ENCODE measurements at places on chromosomes 5 and 9. TPM values are rescaled to one million over a fixed set of nuclear protein-coding genes. Genes with fewer than 3 reads are reported as not detected.
A peak's percentile ranks its signal among the peaks of the same experiment; 100 is the strongest.

The OR1J1 gene
- not detected for total RNA-seq

The SOX30 gene
- not detected for total RNA-seq

The CSF2 gene
- total RNA-seq = not detected

The ACTBL2 gene
- not detected for total RNA-seq

The HSD17B3 gene
- not detected for total RNA-seq

The GAS1 gene
- total RNA-seq = 57.5 TPM

The C8G gene
- total RNA-seq = 0.75 TPM

The ENTREP1 gene
- not detected for total RNA-seq

The LCN10 gene
- 0.35 TPM for total RNA-seq

The RNF44 gene
- 92.8 TPM for total RNA-seq

The PSD2 gene
- total RNA-seq = 0.70 TPM

GRCh38 chr9:90521811-90522570 lies 120.6 kb downstream of the DIRAS2 start:
- DNase-seq = peak; percentile 6

- DNase-seq = no peak
Observed at GRCh38 chr9:118570066-118570465, 799.2 kb downstream of the BRINP1 start.

- DNase-seq = peak; percentile 64
Observed at GRCh38 chr5:18393565-18394442, 759.5 kb downstream of the TAF11L14 start.

DNA sequence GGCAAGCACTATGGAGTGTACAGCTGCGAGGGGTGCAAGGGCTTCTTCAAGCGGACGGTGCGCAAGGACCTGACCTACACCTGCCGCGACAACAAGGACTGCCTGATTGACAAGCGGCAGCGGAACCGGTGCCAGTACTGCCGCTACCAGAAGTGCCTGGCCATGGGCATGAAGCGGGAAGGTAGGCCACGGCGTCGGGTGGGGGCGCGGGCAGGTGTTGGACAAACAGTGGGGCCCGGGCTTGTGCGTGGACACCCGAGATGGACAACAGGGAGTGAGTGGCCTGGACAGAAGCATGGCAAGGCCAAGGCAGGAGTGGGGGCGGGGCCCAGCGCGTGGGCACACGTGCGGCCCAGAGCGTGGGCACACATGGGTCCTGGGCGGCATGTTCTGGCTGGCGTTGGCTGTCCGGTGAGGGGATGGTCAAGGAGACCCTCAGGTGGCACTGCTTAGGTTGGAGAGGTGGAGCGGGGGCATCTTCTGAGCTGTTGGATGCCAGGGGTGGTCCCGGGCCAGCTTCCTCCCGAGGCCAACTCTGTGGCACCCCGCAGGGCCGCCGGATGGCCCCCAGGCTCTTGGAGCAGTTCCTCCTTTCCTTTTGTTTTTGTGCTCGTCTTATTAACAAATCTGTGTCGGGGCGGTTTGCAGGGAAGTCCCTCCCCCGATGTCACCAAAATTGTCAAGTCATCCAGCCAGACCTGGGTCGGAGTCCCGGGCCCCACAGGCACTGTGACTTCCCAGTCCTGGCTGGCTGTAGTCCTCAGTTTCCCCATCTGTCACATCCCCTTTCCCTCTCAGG lies 82.9 kb downstream of the RXRA start:
- DNase-seq = peak; percentile 52

DNA sequence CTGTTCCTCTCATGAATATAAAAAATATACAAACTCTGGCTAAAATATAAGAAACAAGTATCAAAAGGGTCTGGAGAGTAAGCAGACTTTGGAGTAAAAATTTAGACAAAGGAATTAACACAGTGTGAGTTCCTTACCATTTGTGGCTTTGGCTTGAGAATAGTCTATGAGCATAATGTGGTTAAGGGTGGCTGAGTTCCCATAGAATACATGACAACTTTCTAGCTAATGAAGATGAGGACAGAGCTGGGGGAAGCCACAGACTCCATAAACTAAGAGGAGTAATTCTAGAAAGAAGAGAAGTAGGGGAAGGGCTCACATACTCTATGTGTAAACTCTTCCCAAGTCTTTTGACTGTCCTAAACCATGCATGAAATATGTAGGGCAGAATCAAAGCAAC lies 79.4 kb downstream of the CAAP1 start:
- DNase-seq = no peak

GRCh38 chr9:96150324-96151227 lies 151.4 kb downstream of the HSD17B3 start:
- DNase-seq = no peak

DNA sequence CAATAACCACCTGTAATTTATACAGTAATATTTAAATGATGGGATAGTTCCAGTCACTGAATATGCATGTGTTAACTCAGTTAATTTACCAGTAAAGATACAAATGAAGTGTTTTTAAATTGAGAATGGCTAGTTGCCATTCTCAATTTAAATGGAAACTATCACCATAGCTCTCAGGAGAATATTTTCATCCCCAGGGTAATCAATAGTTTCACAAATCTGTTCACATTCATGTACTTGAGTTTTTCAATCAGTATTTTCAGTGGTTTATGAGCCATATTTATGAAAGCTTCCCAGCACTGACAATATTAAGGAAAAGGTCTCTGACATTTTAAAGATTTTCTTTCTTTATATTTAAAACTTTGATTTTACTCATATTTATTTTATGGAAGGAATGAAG lies 439.3 kb downstream of the MAT2B start:
- DNase-seq = no peak

- peak; percentile 79 for DNase-seq
Observed at GRCh38 chr9:109903515-109904138, 123.6 kb downstream of the PALM2AKAP2 start.

GRCh38 chr5:136374003-136374402 lies 8.7 kb upstream of the TRPC7 start:
- peak; percentile 22 for DNase-seq

GRCh38 chr5:177453852-177454396 lies 7.3 kb downstream of the PRR7 start:
- no peak for DNase-seq

DNA sequence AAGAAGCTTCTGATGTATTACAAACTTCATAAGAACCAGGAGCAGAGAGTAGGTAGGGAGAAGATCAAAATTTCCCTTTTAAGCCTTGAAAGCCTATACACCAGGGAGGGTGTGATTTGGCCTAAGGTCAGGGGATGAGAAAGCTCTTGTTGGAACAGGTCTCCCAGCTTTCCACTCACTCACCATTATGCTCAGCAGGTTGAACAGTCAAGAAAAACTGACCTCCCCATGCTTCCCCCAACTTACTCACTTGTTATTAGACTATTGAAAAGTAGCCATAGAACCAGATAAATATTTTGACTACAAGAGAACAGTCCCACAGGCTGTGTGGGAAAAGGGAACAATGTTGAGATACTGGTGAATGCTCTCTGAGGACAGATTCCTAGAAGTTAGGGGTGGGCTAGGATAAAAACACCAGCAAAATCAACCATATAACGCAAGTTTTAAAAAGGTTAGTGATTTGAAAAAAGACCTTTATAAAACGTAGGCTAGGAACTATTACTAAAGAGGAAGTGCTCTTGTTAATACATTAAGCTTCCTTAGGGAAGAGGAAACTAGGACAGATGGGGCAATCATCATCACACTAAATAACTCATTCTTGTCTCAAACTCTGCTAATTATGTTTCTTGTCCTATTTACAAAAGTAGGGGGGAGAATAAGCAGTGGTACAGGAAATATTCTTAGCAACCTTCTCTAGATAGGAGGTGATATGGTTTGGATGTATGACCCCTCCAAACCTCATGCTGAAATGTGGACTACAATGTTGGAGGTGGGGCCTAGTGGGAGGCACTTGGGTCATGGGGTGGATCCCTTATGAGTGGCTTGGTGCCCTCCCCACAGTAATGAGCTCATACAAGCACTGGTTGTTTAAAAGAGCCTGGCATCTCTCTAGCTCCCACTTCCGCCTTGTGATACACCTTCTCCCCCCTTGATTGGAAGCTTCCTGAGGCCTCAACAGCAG lies 31.0 kb downstream of the PCDHGC5 start:
- DNase-seq = no peak

DNA sequence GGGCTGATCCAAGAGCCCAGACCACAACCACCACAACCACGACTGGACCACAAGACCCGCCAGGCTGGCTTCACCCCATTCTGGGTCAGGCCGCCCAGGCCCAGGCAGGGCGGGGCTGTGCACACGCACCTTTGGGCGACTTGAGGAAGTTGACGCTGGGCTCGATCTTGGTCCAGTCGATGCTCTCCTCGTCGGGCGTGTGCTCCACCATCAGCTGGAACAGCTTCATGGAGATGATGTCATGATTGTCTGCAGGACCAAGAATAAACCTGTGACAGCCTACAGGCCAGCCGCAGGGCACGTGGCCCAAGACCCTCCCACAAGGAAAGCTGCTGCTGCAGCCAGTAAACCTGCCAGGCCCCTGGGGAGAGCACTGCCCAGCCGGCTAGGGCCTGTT lies 17.3 kb downstream of the LMAN2 start:
- no peak for DNase-seq

DNA sequence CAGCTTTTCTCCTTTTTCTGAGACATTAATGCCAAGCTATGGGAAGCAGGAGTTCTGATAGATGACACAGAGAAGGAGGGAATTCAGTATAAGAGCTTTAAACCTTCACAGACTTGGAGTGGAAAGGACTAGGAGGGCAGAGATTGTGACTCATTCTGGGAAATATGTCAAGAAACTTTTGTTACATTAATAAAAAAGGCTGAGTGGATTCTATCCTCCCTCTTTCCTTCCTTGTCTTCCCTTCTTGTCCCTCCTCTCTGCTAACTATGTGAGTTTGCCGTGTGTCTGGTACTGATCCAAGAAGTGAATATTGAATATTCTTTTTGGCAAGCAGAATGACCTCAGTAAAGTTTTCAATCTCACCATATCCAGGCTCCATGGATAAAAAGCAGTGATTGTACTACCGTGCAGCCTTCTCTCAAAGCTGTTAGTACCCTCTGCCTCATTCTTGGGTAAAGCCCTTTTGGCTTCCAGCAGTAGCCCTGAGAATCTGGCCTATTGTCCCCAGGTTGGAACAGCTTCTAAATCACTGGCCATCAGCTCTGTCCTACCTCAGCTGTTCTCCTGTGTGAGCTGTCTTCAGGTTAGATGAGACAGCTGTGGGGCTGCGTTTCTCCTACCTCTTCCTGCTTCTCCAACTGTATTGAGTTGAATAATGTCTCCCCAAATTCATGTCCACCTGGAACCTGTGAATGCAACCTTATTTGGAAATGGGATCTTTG lies 73.9 kb downstream of the ATG10 start:
- no peak for DNase-seq

DNA sequence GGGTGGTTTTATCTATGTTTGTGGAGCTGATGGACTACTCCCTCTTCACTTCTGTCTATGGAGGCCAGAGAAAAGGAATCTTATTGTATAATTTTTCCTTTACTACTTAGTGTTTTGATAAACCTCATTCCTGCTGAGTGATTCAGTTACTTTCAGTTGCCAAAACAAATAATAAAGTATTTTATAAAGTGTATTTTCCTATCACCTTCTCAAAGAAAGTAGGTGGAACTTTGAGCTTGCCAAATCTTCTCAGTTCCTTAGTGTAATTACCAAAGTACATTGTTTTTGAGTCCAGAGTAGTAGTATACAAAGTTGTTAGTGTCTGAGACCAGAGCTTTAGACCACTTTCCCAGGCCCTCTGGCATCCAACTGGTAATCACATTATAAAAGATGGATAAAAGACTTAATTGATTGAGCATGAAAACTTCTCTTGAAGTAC lies 13.5 kb downstream of the RABGAP1 start:
- DNase-seq = no peak

- no peak for DNase-seq
Observed at GRCh38 chr5:127936439-127936972, 147.1 kb upstream of the SLC12A2 start.

DNA sequence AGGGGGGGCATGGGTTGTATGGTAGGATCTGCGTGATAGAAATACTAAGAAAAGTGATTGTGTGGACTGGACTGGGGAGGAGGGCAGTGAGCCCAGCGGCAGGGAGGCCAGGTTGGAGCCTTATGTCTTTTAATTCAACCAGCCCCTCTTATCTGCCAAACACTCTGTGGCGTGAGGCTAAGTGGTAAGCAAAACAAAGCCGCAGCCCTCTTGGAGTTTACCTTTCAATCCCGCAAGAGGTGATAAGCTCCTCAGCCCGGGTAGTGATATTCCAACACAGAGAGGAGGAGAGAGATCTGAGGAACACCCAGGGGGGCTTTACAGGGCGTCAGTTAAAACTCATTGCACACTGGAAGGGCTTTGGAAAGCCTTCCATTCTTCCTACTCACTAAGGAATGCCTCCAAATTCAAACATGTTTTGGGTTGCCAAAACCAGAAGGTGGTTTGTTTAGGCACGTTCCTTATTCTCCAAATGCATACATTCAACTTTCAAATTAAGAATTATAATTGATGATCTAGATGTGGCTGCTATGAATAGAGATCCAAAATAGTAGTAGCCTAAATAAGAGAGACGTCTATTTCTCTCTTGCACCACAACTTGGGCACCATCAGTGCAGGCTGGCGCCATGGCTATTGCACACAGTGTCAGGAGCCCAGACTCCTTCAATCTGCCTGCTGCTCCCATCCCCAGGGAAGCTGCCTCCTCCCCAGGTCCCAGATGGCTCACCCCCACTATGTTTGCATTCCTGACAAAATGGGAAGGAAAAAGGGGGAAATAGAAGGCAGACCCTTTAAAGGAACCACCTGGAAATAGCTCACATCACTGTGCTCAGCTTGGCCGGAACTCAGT lies 75.1 kb upstream of the FSTL4 start:
- DNase-seq = no peak

- DNase-seq = no peak
Observed at GRCh38 chr9:27963836-27964235, 390.6 kb upstream of the C9orf72 start.

- DNase-seq = no peak
Observed at GRCh38 chr5:39267186-39267585, 47.8 kb upstream of the FYB1 start.

GRCh38 chr9:2127486-2127885 lies 112.3 kb downstream of the SMARCA2 start:
- no peak for DNase-seq

DNA sequence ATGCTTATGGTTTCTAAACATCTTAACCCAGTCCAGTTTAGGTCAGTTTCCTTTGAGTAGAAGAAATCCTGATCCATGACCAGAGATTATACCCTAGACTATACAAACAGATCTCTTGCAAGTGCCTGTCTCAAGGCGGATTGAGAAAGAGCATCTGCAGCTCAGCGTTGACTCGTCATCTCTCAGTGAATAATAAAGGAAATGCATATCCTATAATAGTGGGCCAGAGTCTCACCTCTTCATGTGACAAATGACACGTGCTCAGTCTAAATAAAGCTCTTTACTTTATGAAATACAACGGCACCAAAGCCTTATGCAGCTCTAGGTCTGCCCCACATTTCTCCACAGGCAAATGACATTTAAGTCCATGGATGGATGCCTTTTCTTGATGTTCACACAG lies 179.4 kb upstream of the NR3C1 start:
- DNase-seq = peak; percentile 25

DNA sequence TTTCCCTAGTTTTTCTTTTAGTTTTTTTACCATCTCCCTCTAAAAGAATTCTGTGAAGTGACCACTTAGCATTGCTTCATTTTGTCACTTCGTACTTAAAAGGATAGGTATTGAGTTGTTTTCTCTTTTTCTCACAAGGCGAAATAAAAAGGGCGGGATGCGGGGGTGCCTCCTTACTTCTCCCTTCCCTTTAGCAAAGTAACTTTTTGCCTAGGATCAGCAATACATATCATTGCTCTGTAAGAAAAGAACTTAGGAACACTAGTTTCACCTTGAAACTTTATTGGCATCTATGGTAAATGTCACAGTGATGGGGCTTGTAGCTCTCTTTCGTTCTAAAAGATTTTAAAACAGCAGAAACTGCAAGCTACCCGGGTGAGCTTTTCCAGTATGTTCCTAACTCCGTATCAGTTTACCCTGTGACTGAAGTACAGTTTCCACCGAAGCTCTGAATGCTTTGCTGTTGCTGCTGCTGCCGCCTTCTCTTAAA lies 4.1 kb downstream of the PRDM6 start:
- DNase-seq = no peak
